NCI-H1048 (cell line): ENCODE measurements at places on chromosomes 6 and 20.

DNA sequence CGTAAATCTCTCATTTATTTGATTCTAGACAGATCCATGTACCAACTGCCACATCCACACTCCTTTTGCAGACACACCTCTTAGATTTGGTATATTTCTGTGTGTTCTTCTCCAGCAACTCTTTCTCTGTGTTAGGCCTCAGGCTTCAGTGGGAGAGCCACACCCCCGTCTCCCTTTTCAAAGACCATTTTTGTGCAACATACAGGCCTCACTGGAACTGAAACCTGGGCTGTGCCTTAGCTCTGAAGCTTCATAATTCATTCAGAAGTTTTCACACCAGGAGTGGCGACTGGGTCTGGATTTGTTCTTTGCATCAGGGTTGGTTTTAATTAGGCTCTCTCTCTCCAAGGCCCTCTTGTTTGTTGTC lies 170.2 kb downstream of the THBS2 start:
- no peak for DNase-seq

GRCh38 chr6:144661116-144661806 lies 376.1 kb downstream of the UTRN start:
- DNase-seq, result peak; percentile 52

- DNase-seq, result no peak
These were observed 3.2 kb upstream of the ANKRD60 start for GRCh38 chr20:58231683-58232082.

- no peak for DNase-seq
These were observed 44.6 kb upstream of the TBC1D7 start for GRCh38 chr6:13372688-13373487.

GRCh38 chr6:98920904-98921431 lies 26.8 kb downstream of the FBXL4 start:
- DNase-seq, result no peak

DNA sequence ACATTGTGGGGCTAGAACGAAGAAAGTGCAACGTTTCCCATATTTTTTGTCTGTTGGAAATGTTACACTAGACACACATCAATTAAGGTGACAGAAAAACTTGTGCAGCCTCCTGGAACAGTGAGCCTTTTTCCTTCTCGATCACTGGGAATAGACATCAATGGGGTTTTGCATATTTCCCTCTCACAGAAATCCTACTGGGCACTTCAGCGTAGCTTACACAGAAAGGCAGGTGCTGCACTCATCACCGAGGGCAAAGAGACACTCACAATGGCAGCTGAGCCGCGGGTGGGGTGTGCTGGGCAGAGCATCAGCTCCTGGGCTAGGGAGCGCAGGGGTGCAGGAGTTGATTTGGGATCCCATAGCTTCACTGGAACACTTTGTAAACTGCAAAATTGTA lies 64.5 kb downstream of the THBS2 start:
- no peak for DNase-seq

DNA sequence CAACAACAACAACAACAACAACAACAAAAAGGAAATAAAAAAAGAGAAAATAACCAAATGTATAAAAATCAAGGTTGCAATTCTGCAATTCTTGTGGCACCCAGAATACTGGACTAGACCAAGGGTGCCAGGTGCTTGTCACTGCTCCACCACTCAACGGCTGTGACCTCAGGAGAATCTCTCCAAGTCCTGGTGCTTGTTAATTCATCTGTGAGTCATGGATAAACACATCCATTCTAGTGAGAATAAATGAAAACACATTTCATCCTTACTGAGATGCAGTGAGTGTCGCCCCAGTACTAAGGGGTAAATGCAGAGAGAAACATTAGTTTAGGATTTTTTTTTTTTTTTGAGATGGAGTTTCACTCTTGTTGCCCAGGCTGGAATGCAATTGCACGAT lies 32.0 kb downstream of the HLA-C start:
- no peak for DNase-seq

GRCh38 chr6:82076916-82077315 lies 170.6 kb downstream of the IBTK start:
- DNase-seq, result no peak

- DNase-seq, result no peak
These were observed 133.2 kb upstream of the PTPN1 start for GRCh38 chr20:50376888-50377459.

DNA sequence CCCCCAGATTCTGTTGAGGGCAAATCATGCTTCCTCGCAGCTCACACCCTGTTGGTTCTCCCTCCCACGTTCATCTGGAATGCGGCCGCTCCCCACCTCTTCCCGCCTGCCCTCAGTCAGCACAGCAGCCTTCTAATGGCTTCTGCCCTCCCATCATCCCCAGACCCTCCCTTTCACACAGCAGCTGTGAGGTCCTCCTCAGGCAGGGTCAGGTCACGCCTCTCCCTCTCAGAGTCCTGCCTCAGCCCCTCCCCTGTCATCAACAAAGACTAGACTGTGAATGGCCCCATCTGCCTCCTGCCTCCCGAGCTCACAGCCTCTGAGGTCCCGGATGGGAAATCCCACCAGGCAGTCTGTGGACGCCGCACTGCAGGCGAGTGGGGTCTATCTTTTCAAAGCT lies 7.9 kb upstream of the BHLHE23 start:
- no peak for DNase-seq

GRCh38 chr6:36216559-36216958 lies 20.0 kb downstream of the BRPF3 start:
- DNase-seq, result no peak

GRCh38 chr20:40797425-40797824 lies 108.4 kb upstream of the MAFB start:
- no peak for DNase-seq

DNA sequence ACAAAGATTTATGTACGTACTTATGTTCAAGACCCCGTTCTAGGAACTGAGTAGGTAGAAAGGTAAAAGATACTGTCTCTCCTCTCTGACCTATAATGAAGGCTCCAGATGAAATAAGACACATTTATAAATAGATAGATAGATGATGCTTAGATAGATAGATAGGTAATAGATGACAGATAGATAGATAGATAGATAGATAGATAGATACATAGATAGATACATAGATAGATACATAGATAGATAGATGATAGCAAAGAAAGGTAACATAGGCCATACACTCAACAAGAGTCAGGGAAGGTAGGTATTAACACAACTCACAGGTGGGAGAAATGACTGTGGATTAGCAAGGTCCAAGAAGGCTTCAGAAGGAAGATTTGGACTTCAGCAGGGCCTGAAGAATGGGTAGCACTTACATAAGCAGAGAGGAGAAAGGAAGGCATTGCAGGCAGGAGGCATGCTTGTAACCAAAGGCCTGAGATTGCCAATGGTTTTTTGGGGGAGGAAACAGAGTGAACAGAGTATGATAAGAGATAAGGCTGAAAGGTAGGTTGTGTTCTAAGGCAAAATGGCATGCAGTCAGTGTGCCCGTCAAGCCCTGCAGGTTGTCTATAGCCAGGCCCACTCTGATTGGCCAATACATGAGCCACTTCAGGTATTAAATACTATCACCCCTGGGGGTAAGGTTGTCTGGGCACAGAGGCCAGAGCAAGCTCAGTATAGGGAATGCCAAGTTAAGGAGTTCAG lies 7.7 kb upstream of the MYB start:
- DNase-seq, result no peak

DNA sequence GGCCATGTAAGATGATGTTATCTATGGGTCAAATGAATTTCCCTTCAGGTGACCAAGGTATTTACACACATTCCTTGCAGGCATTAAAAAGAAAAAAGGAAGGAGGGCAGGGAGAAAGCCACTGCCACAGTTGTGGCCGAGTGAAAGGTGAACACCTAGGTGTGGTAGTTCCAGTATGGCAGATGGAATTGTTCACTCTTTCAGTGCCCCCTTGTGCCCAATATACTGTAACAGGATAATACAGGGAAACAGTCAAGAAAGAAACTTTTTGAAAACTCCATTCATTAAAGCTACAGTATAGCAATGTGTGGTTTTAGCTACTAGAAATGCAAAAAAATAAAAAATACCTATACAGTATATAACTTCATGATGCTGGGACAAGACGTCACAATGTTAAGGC lies 52.1 kb downstream of the BMP2 start:
- no peak for DNase-seq

GRCh38 chr6:106256201-106256968 lies 69.2 kb downstream of the ATG5 start:
- no peak for DNase-seq

GRCh38 chr6:82781620-82782204 lies 283.9 kb downstream of the UBE3D start:
- DNase-seq, result no peak

DNA sequence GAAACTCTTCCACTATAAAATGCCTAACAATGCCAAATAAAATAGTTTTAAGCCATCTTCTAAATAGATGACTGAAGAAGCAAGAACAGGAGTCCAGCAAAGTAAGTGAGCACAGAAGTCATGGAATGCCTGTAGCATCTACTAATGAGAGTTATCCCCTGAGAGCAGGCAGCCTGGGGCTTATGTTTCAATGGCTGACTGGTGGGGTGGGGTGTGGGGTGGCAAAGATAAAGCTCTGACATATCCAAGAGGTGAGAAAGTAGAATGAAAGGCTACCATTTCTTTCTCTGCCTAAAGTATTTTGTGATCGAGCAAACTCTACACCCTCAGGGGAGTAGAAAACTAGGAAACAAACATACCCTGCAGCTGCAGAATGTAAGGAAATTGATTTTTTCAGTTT lies 348.8 kb downstream of the TFAP2B start:
- no peak for DNase-seq

GRCh38 chr6:47134476-47135189 lies 92.5 kb upstream of the ADGRF1 start:
- no peak for DNase-seq

- DNase-seq, result no peak
These were observed 107.1 kb downstream of the PTPRK start for GRCh38 chr6:128413291-128413690.

DNA sequence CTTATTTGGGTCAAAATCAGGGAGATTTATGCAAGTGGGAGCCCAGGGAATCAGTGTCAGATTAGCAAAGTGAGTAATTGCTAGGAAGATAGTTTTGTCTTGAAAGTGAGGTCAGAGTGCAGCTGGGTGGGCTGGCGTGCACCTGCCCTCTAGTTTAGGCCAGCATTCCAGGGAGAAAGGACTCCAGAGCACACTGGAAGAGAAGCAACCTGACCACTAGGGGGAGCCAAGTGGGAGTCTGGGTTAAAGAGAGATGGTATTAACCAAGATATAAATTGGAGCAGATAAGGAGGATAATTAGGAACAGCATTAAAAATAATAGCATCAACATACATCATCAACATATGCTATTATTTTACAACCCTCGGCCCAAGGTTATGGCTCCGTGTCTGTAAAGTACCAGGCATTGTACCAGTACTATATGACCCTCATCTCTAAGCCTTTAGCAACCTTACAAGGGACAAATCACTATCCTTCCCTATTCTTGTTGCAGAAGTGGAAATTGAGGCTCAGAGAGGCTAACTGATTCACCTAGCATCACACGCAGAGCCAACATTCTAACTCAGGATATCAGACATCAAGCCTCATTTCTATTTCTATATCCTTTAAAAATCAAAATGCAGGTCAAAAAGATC lies 57.8 kb downstream of the SLC2A10 start:
- DNase-seq, result peak; percentile 47

GRCh38 chr20:49558826-49559225 lies 9.1 kb downstream of the PTGIS start:
- DNase-seq, result no peak

DNA sequence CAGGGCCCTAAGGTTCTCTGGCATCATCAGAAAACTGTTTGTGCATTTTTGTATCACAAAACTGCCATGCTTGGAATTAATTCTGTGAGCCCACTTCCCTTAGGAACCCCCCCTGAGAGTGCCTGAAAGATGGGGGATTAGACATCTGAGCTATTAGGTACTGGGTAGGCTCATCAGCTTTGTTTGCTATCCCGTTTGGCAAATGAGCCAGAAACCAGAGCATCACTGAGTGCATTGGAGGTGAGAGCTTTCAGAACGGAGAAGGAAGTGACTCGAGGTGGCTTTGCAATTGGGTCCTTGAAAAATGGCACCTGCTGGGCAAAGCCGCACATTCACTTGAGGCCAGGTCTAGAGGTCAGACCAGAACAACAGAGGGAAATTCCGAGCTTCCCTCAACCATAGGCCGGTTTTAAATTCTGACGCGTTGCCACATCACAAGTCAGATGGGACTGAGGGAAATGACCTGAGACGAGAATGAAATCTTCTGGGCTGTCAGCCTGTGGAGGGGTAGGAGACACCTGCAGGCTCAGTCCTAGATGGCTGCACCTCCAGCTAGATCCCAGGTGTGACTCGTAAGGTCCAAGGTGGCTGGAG lies 8.4 kb upstream of the GLP1R start:
- no peak for DNase-seq

- no peak for DNase-seq
These were observed 81.5 kb upstream of the CST7 start for GRCh38 chr20:24867556-24867955.

GRCh38 chr6:170253910-170254269 lies 37.0 kb downstream of the DLL1 start:
- no peak for DNase-seq

- DNase-seq, result no peak
These were observed 356.7 kb downstream of the BCKDHB start for GRCh38 chr6:80463197-80463596.

DNA sequence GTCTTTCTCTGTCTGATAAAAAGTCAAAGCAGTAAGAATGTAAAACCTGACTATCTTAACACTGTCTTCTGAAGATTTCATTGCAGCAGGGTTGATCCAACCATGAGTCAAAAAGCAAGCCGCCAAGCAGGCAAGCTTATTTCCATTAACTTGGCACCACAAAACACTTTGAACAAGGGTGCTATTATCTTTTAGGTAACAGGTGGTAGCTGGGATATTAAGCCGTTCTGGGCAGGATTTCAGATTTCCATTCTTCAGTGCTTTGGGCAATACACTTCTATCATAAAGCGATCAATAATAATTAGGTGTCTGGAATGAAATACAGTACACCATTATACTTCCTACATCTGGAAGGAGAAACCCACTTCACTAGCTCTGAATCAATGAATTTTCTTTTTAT lies 181.9 kb downstream of the TBC1D7 start:
- DNase-seq, result peak; percentile 76

DNA sequence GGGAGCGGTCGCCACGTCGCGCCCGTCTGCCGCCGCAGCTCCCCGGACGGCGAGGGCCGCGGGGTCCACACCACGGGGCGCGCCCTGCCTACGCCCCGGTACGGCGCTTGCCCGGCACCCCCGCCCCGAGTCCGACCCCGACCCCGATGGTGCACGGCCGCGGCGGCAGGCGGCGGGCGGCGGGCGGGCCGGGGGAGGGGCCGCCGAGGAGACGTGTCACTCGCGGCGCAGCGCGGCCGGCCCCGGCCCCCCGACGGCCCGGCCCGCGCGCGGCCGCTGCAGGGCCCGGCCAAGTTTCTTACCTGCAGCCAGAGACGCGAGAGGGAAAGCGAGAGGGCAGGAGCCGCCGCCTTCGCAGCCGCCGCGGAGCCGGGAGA lies 328 bp downstream of the RRBP1 start:
- no peak for DNase-seq
